ENCODE measurements at places on chromosomes 1 and 21. TPM values are rescaled to one million over a fixed set of nuclear protein-coding genes. Genes with fewer than 3 reads are reported as not detected.
A peak's percentile ranks its signal among the peaks of the same experiment; 100 is the strongest.

DNA sequence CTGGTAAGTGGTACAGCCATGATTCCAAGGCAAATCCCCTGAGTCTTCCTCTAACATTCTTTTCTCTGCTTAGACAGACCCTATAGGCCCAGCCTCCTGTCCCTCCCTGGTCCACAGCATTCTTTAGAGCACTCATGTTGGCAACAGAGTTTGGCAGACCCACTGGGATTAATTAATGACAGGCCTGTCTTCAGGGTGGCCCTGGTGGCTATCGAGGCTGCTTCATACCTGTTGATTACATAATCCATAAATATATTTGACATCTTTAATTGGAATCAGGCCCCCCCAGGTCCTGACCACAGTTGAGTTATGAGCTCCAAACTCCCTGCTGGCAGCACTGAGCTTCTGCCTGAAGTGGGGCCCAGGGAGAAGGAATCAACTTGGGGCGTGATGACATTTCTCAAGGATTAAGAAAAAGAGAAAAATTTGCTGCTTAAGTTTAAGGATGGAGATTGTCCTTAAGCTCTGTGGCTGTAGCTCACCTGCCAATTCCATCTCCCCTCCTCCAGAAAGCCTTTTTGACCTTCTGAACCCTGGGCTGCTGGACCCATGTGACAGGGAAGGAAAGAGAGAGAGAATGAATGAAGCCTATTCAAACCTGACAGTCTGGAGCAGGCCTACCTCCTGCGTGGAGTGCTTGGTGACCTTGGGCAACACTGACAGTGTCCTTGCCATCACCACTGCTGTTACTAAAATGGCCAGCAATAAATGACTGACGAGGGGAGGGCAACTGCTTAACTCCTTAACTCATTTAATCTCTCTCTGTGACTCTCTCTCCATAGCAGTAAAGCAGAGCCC lies 156.6 kb downstream of the TRABD2B start:
- peak; percentile 8 for DNase-seq

GRCh38 chr1:112332176-112333150 lies 63.6 kb upstream of the CTTNBP2NL start:
- DNase-seq: no peak

DNA sequence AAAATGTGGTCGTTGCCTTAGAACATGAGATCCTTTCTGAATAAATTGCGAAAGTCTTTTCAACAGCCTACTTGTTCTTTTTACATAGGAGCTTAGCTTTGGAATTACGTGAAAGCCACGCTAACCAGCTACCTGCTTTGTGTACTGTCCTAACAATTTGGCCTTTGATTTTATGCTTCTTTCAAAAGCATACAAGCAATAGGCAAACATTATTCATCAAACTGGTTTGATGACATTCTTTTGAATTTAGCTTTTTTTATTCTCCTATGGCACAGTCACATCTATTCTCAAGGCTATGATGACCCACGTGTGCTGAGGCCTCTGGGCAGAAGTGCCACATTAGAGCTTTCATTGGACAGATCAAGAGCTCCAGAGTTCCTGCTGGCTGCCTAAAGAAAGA lies 178.0 kb upstream of the DPT start:
- no peak for DNase-seq

STRIP1 gene
- 39.1 TPM for total RNA-seq

SAMD11 gene
- 4.3 TPM for total RNA-seq

DNA sequence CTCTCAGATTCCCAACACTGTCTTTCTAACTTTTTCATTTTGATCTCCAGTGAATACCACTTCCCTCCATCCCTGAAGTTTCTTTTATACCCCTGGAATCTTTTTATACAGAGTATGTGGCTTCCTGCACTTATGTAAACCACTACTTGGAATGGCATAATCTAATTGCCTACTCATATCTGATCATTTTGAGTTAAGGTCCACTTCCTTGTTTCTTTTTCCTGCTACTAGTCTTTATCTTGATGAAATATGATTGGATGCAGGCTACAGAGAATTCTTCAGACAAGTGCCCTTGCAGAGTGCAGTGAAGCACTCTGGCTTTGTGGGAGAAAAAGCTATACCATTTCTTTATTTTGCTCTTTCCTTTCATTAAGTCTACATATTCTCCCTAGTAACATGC lies 325.3 kb upstream of the ADAMTS5 start:
- no peak for DNase-seq
